ENCODE measurements at places on chromosomes 4 and X.
A peak's percentile ranks its signal among the peaks of the same experiment; 100 is the strongest.

- DNase-seq = peak; percentile 95
Observed at GRCh38 chr4:88456670-88457306, at the start of gene HERC5. HERC5 (plus strand) TSS chr4:88457119; CDS start chr4:88457270, 151 bp downstream.

- DNase-seq = no peak
Observed at GRCh38 chrX:74911494-74911893, 13.8 kb downstream of the NEXMIF start.

- no peak for DNase-seq
Observed at GRCh38 chrX:133215747-133216146, 2.4 kb downstream of the TFDP3 start.

GRCh38 chrX:63764946-63765345 lies 20.1 kb downstream of the ARHGEF9 start:
- DNase-seq = no peak

DNA sequence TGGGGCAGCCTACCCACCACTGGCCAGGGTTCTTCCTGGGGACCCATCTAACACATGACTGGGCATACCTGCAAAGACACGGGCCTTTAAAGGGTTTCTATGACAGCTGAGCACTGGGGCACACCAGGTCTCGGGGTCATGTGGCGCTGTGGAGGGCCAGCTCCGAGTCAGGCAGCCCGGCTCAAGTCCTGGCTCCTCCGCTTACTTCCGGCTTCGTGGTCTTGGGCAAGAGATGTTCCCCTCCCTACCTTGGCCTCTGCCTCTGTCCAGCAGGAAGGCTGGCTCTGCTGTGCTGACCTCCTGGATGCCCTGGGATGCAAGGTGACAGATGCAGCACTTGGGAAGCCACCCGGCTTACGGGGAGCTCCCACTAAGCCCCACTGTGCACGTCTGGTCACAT lies 37.6 kb downstream of the HTRA3 start:
- DNase-seq = no peak

DNA sequence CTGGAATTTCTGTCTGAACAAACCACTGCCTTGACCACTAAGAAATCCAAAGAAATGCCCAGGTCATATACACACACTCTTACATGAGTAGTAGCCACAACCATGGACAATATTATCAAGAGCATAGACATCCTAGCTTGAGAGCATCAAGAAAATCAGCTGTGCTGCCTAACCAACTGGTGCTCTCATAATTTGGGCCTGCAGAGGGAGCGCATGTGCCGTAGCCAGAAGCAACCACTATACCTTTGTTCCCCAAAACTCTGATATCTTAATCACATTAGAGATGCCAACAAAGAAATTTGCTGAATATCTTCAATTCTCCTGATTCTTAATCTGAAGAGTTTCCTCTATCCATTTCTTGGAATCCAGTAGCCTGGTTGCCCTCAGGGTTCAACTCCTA lies 163.6 kb downstream of the ZNF674 start:
- DNase-seq = no peak

DNA sequence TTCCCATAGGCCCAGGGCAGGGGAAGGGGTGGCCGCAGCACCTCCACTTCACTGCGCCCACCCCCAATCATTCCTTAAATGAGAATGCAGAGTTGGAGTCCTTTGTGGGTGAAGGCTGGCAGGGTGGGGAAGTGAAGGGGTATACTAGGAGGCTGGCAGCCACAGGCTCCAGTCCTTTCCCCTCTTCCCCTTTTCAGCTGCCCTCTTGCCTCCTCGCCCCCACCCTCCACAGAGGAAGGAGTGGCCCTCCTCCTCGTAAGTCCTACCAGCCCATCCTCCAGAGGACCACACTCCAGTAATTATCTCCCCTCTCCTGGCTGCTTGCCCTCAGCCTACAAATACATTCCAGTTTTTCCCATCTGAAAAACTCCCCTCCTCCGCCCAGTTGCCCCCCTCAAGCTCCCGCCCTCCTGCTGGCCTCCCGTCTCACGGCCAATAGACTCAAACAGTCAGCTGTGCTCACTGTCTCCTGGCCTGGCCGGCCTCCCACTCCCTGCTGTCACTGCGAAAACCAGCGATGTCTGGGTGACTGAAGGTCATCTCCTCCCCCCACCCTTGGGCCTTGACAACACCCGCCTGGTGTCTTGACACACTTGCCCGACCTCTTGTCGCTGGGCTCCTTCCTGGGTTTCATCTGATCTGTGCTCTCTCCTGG lies 38.8 kb downstream of the EFNB1 start:
- DNase-seq = peak; percentile 11

GRCh38 chrX:55452833-55453124 lies 852 bp downstream of the MAGEH1 start:
- DNase-seq = no peak

DNA sequence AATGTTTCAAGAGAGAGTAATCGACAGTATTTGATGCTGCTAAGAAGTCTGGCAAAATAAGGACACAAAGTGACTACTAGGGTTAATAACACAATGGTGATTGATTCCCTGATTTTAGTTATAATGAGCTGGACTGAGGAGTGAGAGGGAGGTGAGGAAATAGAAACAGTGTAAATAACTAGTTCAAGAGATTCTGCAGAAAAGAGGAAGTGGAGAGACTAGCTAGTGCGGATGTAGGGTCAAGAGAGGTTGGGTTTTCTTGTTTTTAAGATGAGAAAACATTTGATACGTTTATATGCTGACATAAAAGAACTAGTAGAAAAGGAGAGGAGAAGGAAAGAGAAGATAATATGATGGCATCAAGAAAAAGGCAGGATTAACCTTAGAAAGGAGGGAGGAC lies 12.2 kb upstream of the TRPC5 start:
- no peak for DNase-seq

- DNase-seq = no peak
Observed at GRCh38 chr4:40730091-40730679, 19.6 kb upstream of the NSUN7 start.

DNA sequence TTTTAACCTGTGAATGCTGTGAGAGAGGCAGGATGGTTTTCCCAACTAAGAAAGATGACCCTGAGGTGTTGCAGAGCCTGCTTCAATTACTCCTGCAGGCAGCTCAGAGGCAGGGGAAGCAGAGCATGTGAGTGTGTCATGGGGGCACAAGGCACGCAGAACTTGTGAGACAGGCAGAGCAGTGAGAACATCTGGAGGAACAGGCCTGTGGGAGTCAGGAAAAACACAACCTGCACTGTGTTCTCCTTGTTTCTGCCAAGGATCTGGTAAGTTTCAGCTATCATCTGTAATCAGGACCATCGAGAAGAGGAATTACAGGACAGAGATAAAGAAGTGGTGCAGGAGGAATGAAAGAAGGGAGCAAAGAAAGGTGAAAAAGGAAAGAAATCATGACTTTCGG lies 741.8 kb upstream of the INTU start:
- DNase-seq = no peak

- peak; percentile 7 for DNase-seq
Observed at GRCh38 chr4:159552979-159553768, 450.3 kb downstream of the RAPGEF2 start.

DNA sequence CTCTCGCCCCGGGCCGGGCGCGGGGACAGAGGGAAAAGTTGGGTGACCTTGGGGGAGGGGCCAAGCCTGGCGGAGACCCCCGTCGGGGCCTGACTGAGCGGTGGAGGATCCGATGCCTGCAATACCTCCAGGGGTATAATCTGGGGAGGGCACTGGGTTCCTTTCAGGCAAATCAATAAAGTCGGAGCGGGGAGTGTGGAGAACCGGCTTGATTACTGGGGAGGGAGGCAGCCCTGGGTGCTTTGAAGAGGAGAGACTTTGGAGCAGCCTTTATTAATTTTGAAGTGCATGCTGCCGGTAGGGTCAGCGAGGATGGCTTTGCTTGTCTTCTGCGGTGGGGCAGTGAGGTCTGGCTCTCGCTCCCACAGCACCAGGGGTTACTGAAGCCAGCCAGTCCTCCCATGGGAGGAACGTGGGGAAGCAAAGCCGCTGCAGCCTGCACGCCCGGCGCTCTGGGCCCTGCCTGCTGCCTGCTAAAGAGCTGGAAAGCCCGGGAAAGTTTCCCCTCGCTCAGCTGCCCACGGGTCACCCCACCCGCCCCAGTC lies 403 bp upstream of the LGI2 start:
- DNase-seq = peak; percentile 59

GRCh38 chr4:61532336-61533000 lies 332.3 kb downstream of the ADGRL3 start:
- peak; percentile 55 for DNase-seq

DNA sequence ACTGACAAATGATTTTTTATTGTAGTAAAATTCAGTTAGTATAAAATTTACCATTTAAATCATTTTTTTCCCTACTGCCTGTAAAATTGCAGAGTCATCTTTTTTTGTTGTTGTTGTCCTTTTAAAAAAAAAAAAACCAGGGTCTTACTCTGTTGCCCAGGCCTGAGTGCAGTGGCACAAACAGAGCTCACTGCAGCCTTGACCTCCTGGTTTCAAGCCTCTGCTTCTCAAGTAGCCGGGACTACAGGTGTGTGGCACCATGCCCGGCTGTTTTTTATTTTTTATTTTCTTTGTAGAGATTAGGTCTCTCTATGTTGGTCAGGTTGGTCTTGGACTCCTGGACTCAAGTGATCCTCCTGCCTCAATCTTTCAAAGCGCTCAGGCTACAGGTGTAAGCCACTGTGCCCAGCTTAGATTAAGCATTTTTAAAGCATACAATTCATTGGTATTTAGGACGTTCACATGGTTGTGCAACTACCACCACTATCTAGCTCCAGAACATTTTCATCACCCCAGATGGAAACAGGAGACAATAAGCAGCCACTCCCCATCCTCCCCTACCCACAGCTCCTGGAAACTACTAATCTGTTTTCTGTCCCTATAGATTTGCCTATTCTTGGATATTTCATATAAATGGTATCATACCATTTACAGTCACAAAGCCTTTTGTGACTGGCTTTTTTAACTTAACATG lies 59.7 kb upstream of the PGRMC2 start:
- no peak for DNase-seq

DNA sequence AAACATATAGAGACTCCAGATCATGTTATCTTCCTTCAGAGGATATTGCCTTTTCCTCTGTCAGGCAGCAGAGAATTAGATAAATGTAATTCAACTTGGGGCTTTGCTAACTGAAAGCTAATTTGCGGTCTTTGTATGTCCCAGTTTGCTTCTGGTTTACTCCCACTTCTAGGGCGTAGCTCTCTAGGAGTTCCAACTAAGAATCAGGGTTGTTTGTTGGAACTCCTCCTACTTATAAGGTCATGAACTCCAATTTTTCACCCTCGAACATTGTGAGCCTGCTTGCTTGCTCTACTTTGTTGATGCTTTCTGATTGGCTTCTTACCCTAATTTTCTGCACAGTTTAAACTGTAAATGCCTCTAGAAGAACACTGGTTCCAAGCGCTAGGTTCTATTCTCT lies 66.1 kb downstream of the FMR1NB start:
- DNase-seq = no peak

DNA sequence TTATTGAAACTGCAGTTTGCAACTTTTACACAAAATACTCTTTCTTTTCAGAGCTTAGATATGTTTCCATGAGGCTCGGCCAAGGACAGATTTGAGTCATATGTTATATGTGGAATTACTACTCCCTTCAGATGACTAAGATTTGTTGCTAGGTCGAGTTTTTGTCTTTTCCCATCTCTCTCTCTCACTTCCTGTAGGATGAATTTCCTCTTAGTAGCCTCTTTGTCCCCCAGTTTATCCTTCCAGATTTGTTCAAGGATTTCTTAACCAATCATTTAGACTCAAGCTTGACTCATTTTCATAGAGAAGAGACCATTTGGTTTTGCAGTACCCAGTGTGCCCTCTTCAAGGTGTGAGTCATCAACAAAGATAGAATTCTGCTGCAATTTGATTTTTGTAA lies 209.2 kb downstream of the GLUD2 start:
- DNase-seq = no peak

DNA sequence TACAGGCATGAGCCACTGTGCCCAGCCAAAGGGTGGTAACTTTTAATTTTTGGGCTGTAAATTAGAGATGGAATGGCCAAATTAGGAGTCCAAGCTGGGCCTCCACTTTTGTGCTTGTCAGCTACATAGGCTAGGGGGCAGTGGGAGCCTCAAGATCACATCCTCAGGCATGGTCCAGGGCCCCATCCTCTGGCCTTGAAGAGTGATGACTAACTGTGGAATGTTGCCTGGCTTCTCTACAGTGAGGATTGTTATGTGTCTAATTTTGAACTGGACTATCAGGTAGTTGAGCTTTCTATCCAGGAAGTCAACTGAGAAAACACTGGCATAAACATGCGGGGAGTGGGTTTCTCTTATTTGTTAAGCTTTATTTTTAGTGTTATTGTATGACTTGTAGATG lies 33.0 kb downstream of the CCNG2 start:
- DNase-seq = no peak

GRCh38 chr4:185305979-185306442 lies 89.7 kb downstream of the LRP2BP start:
- peak; percentile 22 for DNase-seq

DNA sequence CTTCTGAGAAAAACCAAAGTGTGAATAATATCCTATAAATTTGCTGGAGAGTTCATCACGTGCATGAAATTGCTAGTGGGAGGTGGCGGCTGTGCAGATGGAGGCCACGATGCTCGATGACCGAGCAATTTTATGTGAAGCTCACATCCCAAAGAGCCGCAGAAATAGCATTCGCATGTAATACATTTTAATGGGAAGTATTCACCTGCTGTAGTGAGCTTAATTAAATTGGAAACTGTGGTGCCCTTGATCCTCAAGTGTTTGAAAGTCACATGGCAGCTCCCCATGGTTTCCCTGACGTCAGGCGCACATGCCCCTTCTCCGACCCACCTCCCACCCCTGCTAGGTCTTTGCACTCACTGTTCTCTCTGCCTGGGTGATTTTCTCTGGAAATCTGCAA lies 136.8 kb downstream of the STK32B start:
- DNase-seq = peak; percentile 71

DNA sequence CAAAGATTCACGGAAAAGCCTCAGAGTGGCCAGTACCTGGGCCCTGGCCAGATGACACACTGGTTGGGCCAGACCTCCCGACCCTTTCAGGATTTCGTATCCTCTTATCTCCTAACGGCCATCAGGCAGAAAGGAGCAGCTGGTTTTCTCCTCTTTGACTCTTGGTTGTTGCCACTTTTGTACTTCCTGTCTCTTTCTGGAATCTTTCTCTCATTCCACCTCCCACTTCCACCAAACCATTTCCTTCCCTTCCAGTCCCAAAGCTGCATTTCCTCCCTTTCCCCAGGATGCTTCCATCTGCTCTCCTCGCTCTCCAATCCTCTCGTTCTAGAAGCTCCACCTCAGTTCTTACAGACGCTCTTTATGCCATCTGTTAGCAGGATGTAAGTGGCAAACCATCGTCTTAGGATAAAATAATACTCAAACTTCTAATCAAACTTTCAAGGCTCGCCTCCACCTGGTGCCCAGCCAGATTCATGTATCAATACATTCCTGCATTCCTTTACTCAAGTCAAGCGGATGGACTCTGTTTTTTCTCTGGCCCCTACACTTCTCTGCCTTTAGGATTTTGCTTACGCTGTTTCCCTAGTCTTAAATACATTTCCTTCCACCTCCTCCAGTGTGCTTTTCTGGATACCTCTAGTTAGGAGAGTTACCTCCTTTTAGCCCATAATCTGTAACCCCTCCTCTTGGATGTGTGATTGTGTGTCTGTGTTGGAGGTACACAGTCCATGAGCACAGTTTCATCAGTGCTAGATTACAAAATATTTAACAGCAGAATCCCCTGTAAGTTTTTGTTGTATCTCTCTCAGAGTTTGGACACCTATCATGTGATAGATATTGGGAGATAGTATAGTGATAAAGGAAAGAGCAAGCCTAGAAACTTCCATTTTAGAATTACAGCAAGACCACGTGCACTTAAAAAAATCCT lies 70.4 kb downstream of the LDB2 start:
- no peak for DNase-seq
